ENCODE measurements at places on chromosomes 16 and 17. TPM values are rescaled to one million over a fixed set of nuclear protein-coding genes. Genes with fewer than 3 reads are reported as not detected.

DNA sequence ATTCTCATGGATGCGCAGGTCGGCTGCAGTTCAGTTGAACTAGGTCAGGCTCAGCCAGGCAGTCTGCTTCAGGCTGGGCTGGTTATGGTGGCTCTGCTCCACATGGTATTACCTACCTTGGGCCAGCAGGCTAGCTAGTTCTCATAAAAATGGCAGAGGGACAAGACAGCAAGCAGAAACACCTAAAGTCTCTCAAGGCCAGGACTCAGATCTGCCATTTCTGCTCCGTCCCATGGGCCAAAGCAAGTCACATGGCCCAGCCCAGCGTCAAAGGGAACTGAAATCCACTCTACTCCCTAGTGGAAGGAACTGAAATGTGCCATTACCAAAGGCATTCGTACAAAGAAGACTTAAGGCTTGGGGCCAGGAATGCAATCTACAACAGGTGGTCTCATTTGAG lies 160.0 kb downstream of the TMEM132E start:
- no peak for DNase-seq

- peak; percentile 43 for DNase-seq
These were observed 4.2 kb upstream of the GAA start for GRCh38 chr17:80097127-80097621.

- DNase-seq = peak; percentile 99
These were observed 29.7 kb downstream of the DCAKD start for GRCh38 chr17:45021607-45022287.

DNA sequence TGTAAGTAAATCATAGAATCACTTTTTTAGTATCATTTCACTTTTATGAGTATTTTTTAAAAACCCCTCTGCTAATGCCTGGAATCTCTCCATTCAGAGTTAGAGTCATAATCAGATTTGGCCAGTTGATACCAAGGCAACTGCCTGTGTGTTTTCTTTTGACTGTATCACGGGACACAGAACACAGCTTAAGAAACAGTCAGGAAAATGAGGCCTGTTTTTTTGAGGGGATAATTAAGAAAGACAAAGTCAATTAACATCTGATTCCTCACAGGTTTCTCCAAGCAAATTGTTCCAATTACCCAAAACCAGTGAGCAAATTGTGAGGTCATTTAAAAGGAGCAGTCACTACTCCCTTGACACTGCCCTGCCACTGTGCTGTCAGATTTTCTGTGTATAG lies 944.5 kb upstream of the SOX9 start:
- DNase-seq = no peak

- DNase-seq = no peak
These were observed 2.2 kb upstream of the TMC5 start for GRCh38 chr16:19415461-19415860.

DNA sequence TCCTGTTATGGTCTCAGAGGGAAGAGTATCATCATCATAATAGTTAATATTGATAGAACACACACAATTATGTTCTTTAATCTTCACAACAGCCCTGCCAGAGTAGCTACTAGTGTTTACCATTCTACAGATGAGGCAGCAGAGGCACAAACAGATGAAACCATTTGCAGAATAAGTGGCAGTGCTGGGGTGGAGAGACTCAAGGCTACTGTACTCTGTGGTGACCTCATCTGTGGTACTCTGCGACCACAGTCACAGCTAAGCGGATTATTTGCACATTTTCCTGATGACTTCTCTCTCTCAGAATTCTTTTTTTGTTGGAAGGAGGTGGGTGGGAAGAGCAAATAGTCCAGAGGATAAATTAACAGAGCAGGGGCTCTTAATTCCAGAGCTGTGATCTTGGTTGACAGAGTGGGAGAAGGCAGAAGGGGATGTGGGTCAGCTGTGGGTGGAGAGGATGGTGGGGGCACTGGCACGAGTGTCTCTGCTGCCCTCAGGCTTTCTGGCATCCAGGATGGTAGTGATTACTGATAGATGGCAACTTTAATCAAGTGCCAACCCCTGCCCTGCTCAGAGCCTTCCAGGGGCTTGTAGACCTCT lies 41.8 kb downstream of the MRM1 start:
- DNase-seq = no peak

GRCh38 chr17:77442976-77443747 lies 302.4 kb downstream of the SEC14L1 start:
- no peak for DNase-seq

DNA sequence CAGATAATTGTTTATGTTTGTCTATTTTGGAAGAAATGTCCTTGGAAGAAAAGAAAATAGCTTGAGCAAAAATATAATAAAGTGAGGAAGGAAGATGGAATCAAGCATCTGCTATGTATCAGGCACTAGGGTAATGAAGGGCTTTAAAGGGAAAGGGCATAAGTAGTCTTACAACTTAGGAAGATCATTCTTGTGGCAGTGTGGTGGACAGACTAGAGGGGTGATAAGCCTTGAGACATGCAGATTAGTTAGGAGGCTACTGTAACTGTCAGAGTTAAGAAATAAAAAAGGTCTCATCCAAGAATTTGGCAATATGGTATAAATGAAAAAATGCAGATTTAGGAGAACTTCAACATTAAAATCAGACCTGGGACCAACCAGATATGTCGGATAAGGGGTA lies 14.9 kb downstream of the FAM222B start:
- DNase-seq = no peak

GRCh38 chr17:63645775-63646487 lies 23.7 kb downstream of the MAP3K3 start:
- DNase-seq = no peak

DNA sequence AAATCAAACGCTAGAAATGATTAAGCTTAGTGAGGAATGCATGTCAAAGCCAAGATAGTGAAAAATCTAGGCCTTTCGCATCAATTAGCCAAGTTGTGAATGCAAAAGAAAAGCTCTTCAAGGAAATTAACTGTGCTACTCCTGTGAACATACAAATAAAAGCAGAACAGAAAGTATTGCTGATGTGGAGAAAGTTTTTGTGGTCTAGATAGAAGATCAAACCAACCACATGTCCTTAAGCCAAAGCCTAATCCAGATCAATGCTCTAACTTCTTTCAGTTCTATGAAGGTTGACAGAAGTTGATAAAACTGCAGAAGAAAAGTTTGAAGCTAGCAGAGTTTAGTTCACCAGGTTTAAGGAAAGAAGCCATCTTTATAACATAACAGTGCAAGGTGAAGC lies 1044.6 kb downstream of the CDH11 start:
- no peak for DNase-seq

- peak; percentile 70 for DNase-seq
These were observed 48.4 kb downstream of the SOCS1 start for GRCh38 chr16:11207646-11208045.

DNA sequence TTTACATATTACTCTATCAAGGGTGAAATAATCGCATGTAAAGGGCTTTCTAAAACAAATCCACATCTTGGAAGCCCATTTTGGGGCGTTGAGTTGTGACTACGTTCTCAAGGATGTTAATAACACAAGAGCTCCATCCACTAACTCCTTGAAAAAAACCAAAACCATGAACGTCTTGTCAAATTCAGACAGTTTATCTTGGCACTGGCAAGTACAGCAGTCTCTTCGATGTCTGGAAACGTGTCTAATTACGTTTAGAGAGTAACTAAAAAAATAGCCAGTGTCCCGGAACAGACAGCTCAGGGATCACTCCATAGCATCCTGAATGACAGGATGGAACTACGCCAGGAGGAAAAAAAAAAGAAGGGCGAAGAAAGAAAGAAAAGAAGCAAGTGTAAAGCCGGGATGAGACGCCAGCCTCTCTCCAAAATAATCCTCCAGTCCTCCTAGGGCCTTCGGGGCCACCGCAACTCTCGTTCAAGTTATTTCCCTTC lies 954 bp downstream of the MYO1D start:
- DNase-seq = peak; percentile 85

DNA sequence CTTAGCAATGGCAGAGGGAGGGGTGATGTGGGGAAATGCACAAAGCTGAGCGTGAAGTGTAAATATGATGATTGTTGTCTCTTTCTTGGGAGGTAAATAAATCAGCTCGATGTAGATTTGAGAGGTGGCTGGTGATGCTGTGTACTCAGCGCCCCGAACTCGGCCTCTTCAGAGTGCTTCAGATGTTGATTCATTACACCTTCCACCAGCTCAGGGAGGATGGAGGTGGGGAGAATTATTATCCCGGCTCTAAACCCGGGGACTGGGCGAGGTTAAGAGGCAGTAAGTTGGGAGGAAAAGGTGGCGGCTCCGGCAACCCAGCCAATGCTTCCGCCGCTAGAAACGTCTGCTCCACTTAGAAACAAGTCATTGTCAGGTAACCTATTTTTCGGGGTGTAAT lies 86.5 kb downstream of the RPA1 start:
- no peak for DNase-seq

- DNase-seq = peak; percentile 30
These were observed 102.8 kb upstream of the SEC14L1 start for GRCh38 chr17:77037943-77038342.

DNA sequence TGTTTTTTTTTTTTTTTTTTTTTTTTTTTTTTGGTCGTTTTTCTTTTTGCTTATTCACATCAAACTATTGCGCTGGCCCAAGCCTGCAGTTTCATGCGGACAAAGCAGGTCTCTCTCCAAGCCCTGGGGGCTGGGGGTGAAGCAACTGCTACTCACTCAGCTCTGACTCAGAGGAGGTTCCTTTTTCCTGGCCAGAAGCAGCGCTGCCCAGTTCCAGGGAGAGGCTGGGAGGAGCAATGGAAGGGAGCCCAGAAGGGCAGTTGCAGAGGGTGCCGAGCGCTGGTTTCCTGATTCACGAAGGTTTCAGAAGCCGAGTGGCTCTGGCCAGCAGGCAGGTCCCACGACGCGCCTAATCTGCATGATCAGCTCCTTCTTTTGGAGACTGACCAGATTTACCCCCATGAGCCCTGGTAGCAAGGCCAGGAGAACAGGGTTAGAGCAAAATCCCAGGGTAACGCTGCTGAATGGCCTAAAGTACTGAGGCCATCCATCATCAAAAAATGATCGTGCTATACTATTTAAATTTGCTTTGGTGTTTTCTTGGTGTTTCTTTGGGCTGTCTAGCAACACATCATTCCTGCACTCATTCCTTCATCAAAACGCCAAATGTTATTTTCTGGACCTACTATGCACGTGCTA lies 144.7 kb upstream of the SOX9 start:
- peak; percentile 94 for DNase-seq

DNA sequence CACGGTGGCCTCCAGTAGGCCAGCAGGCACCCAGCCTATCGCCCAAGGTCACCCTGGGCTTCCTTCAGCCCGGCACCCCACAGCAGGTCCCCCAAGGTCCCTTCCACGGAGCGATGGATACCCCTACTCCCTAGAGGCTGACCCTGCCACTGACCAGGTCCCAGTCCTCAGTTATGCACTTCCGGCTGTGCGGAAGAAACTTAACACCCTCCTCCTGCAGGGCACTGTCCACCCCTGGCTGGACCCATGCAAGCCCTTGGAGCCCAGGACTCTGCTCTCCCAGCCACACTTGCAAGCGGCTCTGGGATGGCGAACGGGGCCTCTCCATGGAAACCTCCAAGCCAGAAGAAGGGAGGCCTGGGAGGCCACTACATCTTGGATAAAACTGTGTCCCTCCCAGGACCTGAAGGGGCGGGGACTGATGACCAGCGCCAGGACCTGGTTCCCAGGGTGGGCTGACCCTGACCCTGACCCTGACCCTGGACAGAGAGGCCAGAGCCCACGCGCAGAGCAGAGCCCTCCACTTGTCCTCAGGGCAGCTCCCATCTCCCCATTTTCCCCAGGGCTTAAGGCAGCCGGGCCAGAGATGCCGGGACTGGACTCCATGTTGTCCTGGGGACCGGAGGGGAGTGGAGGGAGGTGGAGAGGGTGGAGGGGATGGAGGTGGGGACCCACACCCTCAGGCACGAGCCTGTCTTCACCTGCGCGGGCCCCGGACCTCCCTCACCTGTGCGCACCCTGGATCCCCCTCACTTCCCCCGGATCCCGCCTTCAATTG lies 734 bp downstream of the CEP131 start:
- peak; percentile 93 for DNase-seq

- DNase-seq = no peak
These were observed 33.8 kb downstream of the ULK2 start for GRCh38 chr17:19833914-19834313.

DNA sequence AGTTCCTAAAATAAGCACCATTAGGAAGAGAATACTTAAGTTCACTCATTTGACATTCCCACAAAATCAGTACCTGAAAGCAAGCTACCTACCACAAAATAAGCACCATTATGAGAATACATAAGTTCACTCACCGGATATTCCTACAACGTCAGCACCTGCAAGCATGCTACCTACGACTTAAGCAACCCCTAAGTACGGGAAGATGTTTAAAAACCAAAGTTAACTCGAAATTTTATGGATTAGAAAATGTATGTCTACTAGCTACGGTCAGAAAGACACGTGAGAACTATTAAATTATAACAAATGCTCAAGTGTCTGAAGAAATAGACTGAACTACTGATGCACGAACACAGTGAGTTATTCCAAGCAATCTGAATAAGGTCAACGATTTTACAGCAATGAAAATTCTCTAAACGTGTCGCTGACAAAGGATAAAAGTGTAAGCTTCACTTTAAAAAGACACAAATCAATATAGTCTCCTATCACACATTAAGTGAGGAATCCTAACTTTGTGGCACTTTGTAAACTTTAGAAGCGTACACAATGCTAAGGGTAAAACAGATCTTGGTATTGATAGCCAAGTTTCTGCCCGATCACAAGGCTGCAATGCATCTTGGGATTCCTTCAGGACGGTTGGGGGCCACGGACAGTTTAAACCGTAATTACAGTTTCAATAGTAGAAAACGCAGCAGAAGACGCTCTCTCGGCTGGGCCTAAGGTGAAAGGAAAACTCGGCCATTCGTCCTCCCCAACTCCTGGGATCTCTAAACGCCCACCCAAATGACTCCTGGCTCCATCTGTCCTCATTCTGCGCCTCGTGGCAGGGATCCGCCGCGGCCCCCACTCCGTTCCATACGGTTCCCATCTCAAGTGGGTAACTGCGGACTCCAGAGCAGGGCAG lies 1.3 kb downstream of the GSPT1 start:
- DNase-seq = peak; percentile 74

DNA sequence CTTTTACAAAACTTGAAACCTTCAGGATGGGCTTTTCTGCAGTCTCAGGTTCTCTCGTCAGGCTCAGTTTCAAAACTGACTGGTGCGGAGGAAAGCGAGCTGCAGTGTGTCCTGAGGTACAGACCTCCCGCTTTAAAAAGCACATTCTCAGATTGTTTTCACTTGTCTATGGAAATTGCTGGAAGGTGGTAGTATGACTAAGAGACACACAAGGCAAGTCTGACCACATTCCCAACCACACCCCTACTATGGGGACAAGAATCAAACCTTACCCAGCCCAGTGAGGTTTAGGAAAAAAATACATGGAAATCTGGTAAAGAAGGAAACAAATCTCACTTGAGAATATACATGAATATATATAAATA lies 18.2 kb downstream of the SRP68 start:
- peak; percentile 89 for DNase-seq

ZFP1 gene
- total RNA-seq = 12.7 TPM

KRT222 gene
- under 0.01 TPM for total RNA-seq

SLC16A13 gene
- 1.4 TPM for total RNA-seq

MMD gene
- total RNA-seq = 8.5 TPM

PRKCB gene
- total RNA-seq = under 0.01 TPM
